Frontal cortex (tissue), 4 donors: ENCODE measurements at places on chromosomes 13 and 19. TPM values are rescaled to one million over a fixed set of nuclear protein-coding genes. Genes with fewer than 3 reads are reported as not detected.

DNA sequence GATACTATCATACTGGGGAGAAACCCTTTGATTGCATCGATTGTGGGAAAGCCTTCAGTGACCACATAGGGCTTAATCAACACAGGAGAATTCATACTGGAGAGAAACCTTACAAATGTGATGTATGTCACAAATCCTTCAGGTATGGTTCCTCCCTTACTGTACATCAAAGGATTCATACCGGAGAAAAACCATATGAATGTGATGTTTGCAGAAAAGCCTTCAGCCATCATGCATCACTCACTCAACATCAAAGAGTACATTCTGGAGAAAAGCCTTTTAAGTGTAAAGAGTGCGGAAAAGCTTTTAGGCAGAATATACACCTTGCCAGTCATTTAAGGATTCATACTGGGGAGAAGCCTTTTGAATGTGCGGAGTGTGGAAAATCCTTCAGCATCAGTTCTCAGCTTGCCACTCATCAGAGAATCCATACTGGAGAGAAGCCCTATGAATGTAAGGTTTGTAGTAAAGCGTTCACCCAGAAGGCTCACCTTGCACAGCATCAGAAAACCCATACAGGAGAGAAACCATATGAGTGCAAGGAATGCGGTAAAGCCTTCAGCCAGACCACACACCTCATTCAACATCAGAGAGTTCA, 12.9 kb upstream of the ZNF470 start:
- no peak for DNase-seq

DNA sequence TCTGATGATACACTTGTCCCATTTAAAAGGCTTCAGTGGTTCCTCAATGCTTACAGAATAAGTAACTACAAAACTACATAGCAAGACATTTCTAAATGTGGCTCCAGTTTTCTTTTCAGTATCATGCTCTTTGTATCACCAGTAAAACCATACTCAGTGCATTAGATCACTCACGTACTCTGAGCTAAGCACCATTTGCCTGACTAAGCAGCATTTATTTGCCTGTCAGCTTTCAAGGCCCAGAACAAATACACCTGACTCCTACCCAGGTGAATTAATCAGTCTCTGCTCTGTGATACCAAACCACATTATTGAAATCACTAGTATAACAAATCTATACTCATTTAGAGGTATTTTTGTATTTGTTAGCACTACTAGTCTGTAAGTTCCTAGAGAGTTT, 47.4 kb upstream of the PCDH20 start:
- no peak for DNase-seq

DNA sequence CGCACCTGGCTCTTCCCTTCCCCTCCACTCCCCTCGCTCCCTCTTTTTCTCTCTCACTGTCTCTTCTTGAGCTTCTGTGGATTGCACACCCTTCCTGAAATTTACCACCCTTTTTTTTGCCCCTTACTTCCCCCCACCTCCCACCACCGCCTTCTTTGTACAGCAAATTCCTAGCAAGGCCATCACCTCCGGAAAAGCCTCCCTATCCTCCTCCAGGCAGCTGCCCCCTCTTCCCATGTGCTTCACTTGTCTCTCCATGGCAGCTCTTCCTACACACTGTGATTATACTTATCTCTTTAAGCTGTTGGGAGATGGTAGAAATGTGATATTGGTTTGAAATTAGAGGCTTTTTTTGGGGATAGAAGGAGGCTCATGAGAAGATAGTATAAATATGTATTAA, 28.3 kb upstream of the KCTD4 start:
- DNase-seq, result no peak

- DNase-seq, result no peak
Measured at GRCh38 chr13:90120026-90120425, 1227.5 kb upstream of the MIR17HG start.

DNA sequence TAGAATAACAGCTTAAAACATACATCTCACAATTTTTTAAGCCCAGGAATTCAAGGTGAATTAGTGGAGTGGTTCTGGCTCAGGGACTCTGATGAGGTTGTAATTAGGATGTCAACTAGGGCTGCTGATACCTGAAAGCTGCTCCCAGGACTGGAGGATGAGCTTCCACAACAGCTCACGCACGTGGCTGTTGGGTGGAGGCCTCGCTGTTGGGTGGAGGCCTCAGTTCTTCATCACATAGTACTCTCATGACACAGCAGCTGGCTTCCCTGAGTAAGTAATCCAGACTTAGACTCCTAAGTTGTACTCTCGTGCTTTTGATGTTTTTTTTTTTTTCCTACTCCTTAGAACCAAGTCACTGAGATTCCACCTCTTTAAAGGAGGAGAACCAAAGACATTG, 577.1 kb upstream of the PRR20A start:
- no peak for DNase-seq

DNA sequence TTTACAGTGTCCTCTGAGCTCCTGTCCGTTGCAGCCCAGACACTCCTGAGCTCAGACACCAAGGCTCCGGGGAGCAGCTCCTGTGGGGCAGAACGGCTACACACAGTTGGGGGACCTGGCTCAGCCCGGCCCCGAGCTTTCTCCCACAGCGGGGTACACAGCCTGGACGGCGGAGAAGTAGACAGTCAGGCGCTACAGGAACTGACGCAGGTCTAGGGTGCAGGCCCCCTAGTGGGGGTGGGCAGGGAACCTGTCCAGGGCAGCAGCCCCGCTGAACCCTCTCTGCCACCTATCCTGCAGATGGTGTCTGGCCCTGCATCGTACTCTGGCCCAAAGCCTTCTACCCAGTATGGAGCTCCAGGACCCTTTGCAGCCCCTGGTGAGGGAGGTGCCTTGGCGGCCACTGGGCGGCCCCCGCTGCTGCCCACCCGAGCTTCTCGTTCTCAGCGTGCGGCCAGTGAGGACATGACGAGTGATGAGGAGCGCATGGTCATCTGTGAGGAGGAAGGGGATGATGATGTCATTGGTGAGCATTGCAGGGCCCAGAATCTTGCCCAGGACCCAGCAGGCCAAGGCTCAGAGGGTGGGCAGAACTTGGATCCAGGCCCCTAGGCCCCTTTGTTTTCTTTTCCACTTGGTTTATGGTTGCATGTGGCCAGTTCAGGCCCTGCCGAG, 12.9 kb upstream of the PRR19 start:
- no peak for DNase-seq

DNA sequence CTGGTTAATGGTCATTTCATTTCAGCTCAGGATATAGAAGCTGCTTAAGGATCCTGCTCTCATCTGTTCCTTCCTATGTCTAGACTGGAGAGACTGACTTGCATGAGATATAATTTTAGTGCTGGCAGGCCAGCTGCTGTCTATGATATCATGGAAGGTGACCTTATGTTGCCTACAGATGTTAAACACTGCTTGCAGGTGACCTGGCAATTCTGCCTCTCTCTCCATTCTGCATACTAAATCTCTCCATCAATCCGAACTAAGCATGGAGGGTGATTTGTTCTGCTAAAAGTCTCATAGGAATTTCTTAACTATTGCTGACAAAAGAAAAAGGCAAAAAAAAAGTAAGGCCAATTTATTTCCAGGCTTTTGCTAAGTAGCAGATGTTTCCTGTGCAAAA, 81.0 kb downstream of the CCNA1 start:
- no peak for DNase-seq

- DNase-seq, result no peak
Measured at GRCh38 chr19:7907122-7907521, 3.4 kb downstream of the MAP2K7 start.

Gene PSG3
- total RNA-seq, result not detected

DNA sequence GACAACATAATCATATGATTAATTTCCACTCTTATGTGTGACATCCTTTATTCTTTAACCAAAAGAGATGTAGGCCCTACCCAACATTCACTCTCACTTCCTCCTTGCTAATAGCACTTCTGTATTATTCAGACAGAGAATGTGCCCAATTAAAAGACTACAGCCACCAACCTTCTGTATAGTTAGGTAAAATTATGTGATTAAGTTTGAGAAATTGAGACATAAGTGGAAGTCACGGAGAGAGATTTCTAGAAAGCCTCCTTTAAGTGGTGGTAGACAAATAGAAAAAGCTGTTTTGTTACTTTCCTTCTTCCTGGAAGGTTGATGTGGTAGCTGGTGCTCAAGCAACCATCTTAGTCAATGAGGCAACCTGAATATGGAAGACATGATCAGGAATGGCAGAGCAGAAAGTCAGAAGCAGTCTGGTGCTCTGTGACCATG, 14.8 kb downstream of the EPSTI1 start:
- no peak for DNase-seq

- no peak for DNase-seq
Measured at GRCh38 chr19:855142-855541, 3.0 kb downstream of the ELANE start.

GRCh38 chr13:35732565-35732964, 256.1 kb upstream of the MAB21L1 start:
- DNase-seq, result no peak

GRCh38 chr19:54026656-54027055, 35.2 kb downstream of the CACNG6 start:
- no peak for DNase-seq
